ENCODE measurements at places on chromosomes 12 and 14.

DNA sequence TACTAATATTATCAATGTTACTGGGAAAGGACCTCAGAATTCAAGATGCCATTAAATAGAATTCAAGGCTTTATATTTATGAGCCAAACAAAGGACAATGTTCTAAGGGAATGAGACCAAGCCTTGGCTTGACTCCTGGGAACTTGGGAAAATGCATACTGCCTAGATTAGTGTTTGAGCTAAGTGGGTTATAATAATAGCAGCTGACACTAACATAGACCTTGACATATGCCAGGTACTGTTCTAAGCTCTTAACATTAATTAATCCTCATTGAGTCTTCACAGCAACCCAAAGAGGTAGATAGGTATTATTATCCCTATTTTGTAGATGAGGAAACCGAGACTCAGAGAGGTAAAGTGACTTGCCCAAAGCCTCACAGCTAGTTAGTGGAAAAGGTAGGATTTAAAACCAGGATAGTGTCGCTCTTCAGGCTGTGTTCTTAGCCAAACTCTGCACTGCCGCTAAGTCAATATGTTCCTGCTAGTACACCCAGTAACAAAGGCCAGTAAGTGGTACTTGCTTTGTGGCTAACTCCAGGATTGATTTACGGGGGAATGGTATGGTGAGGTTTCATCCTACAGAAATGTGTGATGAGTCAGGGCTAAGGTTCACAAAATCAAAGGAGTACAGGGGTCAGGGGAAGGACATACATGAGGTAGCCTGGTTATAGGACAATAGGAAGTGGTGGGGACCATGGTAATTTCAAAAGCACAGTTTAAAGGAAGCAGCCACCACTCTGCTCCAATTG is 35.8 kb upstream of the PRKAB1 start:
- DNase-seq = no peak

- no peak for DNase-seq
Observed at GRCh38 chr12:127629066-127629820, 637.7 kb upstream of the TMEM132C start.

- DNase-seq = no peak
Observed at GRCh38 chr12:24913130-24913529, 35.8 kb downstream of the BCAT1 start.

DNA sequence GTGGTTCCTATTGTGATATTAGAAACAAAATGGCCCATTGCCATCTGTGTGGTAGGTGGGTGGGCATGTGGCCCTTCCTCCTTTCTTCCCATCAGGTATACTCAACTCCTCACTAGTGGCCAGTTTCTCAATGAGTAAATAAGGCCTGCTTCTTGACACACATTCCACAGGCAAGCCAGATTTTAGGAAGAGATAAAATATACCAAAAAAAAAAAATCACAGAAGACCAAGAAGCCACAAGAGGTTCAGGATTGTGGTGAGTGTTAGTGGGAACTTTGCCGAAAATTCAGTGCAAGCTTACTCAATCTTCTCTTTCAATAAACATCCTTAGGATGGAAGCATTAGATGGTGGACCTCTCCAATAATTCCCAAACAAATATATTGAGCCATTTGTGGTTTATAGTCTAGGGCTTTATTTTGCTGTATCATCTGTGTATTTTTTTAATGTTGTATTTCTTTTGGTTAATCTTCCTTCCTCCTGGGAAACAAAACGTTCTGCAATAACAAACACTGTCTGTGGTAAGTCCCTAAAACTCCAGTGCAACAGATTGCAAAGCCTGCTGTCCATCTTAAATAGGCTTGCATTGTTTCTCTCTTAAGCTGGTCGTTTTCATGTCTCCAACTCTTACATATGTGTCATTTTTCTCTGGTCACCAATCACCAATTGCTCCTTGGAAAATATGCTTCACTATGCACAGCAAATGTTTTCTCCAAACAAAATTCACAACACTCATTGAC is 289.9 kb upstream of the KITLG start:
- DNase-seq = no peak

- no peak for DNase-seq
Observed at GRCh38 chr12:56216461-56216860, 5.3 kb downstream of the RNF41 start.

DNA sequence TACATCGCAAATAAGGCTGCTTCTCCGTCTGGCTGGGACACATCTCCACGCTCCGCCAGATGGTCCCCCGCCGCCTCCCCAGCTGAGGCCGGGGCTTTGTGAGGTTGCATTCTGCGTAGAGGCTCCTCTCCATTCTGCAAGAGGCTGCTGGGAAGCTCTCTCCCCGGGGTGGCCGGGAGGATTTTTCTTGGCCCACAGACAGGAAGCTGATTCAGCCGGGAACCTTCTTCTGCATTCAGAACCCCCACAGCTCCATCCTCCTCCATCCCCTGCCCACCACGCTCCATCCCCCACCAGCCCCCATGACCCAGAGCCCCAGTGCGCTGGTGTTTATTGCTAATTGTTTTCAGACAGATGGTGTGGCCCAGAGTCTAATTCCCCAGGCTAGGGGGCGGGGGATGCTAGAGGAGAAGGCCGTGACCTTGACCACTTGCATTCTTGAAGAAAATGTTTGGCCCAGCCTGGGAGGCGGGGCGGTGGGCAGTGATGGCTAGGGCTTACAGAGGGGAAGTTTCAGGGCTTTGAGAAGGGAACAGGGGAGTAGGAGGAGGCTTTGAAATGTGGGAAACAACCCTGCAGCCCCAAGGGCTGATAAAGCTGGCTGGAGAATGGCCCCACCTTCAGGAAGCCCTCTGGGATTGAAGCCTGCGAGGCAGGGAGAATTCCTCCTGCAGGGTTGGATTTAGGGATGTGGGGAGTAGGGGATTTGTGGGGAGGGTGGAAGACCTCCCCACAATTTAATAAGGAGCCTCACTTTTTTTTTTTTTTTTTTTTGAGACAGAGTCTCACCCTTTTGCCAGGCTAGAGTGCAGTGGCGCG is 88.5 kb upstream of the NCOR2 start:
- no peak for DNase-seq
